ENCODE measurements at places on chromosomes 4 and X. TPM values are rescaled to one million over a fixed set of nuclear protein-coding genes. Genes with fewer than 3 reads are reported as not detected.
A peak's percentile ranks its signal among the peaks of the same experiment; 100 is the strongest.

DNA sequence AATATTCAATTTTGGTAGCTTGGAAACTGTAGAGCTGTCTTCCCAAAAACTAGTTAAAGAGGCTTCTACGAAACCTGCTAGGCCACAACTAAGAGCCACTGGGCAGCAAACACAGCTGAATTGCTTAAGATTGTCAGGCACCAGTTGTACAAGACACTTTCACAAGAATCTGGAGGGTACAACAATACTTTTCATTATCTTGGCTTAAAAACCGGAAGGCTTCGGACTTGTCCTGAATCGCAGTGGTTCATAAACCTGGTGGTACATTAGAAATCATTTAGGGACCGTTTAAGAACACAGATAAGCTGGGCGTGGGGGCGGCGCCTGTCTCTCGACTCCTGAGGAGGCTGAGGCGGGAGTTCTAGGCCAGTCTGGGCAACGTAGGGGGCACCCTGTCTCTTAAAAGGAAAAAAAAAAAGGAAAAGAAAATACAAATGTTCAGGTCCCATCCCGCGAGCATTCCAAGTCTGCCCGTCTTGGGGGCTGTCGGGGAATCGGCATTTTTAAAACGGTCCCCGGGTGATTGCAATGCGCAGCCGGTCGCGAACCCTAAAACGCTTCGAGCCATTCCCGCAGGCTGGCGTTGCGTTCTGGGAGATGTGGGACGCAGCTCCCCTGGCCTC lies 763 bp downstream of the PYURF start:
- peak overlapping the region; percentile 91 for H3K4me3 ChIP-seq
- peak; percentile 63 for DNase-seq
- peak overlapping the region; percentile 98 for H3K27ac ChIP-seq
- peaks cover 17% of the 10 kb centered on the region for H3K4me1 ChIP-seq

DNA sequence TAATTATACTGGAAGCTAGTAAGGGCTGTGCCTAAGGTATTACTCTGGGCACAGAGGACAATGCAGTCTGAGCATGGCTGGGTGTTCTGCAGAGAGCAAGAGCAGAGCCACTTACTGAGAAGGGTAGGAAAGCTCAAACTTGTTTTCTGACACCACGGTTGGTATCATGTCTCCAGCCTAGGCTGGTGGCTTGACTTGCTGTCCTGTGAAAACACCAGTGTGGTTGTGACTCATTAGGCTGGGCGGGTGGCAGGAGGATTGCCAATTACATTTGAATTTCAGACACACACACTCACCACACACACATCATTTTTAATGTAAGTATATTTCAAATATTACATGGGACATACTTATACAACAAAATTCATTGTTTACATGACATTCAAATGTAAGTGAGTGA lies 19.7 kb upstream of the MTM1 start:
- peaks cover 9% of the 10 kb centered on the region for H3K4me1 ChIP-seq
- H3K36me3 ChIP-seq: no peaks in the 10 kb centered on the region
- no peak overlapping the region for H3K4me3 ChIP-seq
- H3K27ac ChIP-seq: no peak overlapping the region
- DNase-seq: no peak

DNA sequence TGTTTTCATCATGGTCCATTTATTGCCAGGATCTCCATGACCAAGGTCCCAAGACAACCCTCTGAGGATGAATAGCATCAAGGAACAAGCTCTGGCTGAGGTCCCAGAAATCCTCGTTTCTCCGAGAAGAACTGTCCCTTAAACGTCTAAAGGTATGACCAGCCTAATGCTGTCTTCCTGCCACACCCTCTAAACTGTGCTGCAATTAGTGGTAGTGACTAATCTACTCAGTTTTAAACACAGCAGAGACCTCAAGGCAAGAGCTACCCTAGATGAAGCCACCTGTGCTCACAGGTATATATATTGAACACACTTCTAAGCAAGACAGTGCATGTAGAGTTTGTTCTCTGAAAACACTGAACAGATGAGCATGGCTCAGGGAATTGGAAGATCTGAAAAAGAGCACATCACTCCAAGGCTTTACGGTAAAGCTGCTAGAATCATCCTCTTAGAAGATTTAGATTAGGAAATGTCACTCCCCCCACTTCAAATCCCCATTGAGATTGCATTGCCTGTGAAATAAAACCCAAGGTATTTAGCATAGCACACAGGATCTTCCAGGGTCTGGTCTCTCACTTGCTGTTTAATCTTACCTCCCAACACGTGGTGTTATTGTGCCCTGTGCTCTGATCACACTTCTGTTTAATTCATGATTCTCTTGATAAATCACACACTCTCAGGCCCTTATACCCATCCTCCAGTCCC lies 173.9 kb upstream of the VCX3A start:
- no peaks in the 10 kb centered on the region for H3K27me3 ChIP-seq
- no peak overlapping the region for H3K4me3 ChIP-seq
- H3K27ac ChIP-seq: no peak overlapping the region
- no peaks in the 10 kb centered on the region for H3K36me3 ChIP-seq
- H3K4me1 ChIP-seq: no peaks in the 10 kb centered on the region

DNA sequence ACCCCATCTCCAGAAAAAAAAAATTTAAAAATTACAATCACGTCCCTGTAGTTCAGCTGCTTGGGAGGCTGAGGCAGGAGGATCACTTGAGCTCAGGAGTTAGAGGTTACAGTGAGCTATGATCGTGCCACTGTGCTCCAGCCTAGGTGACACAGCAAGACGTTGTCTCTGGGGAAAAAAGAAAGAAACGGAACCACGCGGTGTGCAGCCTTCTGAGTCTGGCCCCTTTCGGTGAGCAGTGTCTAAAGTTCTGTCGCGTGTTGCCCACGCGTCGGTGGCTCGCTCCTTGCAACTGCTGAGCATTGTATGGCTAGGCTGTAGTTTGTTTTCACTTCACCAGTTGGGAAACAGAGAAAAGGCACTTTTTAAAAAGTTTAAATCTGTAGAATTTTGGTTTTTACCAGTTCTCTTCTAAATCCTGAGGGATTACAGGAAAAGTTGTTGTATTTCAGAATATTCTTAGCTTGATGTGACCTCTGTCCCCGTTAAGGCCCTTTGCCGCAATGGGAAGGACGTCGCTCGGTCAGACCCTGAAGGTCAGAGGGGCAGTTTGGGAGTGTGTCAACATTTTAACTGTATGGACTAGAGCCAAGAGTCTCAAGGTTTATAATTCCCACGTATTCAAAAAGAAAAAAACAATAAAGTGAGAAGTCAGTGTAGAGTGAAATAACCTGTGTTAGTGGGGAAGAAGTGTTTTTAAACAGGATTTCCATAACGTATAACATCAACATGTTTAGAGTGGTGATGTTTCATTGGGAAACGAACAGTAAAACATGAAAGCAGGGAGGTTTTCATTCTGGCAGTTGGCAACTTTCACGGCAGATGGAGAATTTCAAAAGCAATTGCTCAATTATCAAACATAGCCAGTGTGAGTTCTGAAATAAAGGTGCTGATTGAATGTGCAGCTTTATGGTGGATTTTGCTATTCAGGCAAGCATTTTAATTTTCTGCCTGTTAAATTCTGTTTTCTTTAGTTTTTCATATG lies 45.8 kb upstream of the MSANTD1 start:
- peaks cover 42% of the 10 kb centered on the region for H3K36me3 ChIP-seq
- H3K4me3 ChIP-seq: no peak overlapping the region
- H3K27me3 ChIP-seq: no peaks in the 10 kb centered on the region
- peaks cover 6% of the 10 kb centered on the region for H3K4me1 ChIP-seq
- H3K27ac ChIP-seq: peak overlapping the region; percentile 2
- no peak for DNase-seq

DNA sequence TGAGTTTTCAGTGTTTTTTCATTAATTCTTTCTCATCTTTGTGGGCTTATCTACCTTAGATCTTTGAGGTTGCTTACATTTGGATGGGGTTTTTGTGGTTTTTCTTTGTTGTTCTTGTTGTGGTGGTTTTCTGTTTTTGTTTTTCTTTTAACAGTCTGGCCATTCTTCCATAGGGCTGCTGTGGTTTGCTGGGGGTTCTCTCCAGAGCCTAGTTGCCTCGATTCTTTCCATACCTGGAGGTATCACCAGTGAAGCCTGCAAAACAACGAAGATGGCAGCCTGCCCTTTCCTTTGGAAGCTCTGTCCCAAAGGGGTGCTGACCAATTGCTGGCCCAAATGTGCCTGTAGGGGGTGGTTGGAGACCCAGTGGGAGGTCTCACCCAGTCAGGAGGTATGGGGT lies 168.6 kb upstream of the CLNK start:
- H3K27ac ChIP-seq: no peak overlapping the region
- H3K36me3 ChIP-seq: no peaks in the 10 kb centered on the region
- no peak for DNase-seq
- no peak overlapping the region for H3K4me3 ChIP-seq
- H3K27me3 ChIP-seq: no peaks in the 10 kb centered on the region
- H3K4me1 ChIP-seq: no peaks in the 10 kb centered on the region

DNA sequence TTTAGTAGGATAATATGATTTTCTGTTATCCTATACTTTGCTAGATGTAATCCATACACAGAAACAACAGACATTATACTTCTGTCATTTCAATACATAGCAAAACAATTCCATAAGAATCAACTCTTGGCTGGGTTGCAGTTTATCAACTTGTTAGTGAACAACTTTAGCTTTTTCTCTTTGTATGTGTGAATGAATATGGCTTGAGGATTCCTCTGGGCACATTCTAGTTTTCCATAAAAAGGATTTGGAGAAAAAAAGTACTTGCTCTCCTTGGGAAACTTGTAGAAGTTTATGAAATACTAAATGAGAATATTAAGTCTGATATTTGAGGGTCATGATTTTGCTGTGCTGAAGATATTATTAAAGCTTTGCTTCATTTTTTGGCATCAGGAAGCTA lies 210.7 kb upstream of the GIMD1 start:
- H3K36me3 ChIP-seq: no peaks in the 10 kb centered on the region
- no peak overlapping the region for H3K27ac ChIP-seq
- no peaks in the 10 kb centered on the region for H3K27me3 ChIP-seq
- H3K4me3 ChIP-seq: no peak overlapping the region
- H3K4me1 ChIP-seq: peaks cover 13% of the 10 kb centered on the region

GRCh38 chr4:13108096-13108495 lies 376.0 kb downstream of the RAB28 start:
- H3K4me1 ChIP-seq: no peaks in the 10 kb centered on the region
- DNase-seq: no peak
- no peaks in the 10 kb centered on the region for H3K27me3 ChIP-seq

GRCh38 chr4:22743290-22743689 lies 50.6 kb downstream of the GBA3 start:
- no peaks in the 10 kb centered on the region for H3K36me3 ChIP-seq
- no peaks in the 10 kb centered on the region for H3K27me3 ChIP-seq
- H3K4me1 ChIP-seq: no peaks in the 10 kb centered on the region
- no peak overlapping the region for H3K27ac ChIP-seq
- no peak overlapping the region for H3K4me3 ChIP-seq
- DNase-seq: no peak

- peaks cover 73% of the 10 kb centered on the region for H3K4me1 ChIP-seq
- no peak overlapping the region for H3K4me3 ChIP-seq
- H3K27me3 ChIP-seq: no peaks in the 10 kb centered on the region
- DNase-seq: peak; percentile 83
- H3K36me3 ChIP-seq: peaks cover 27% of the 10 kb centered on the region
- peak overlapping the region; percentile 89 for H3K27ac ChIP-seq
Observed at GRCh38 chr4:176769514-176769913, 23.2 kb downstream of the VEGFC start.

DNA sequence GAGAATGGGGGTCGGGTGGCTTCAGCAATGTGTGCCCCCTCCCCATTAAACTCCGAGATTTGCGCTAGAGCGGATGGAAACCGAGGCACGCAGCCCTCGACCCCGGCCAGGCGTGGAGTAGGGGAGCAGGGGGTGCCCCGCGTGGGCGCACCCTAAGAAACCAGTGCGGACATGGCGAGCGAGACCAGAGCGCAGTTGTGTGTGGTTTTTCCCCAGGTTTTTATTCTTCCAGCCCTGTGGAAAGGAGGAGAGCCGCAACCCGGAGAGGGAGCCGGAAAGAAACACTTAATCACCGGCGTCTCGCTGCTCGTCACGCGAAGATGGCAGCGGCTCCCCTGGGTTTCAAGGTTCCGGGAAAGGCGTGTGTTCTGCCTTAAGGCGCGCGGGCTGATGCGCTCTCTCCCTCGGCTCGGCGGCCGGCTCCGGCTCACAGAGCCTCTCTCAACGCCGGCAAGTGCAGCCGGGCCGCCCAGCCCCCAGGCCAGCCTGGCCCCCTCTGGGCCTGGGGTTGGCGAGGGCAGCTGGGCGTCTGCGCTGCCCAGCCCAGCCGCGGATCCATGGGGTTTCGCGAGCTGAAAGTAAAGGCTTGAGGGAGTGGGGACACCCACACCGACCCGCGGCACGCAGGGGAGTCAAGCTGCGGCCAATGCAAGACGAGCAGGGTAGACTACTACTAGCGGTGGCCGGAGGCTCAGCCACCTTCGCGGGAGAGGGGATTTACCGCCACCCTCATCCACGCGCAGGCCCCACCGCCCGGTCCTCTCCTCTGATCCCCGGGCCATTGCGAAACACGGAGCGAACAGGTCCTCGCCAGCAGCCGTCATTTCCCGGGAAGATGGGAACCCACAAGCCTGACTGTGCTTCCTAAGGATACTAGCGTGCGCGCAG lies 74.0 kb upstream of the BCOR start:
- H3K27me3 ChIP-seq: peaks cover 62% of the 10 kb centered on the region
- H3K27ac ChIP-seq: peak overlapping the region; percentile 82
- no peaks in the 10 kb centered on the region for H3K36me3 ChIP-seq
- peaks cover 29% of the 10 kb centered on the region for H3K4me1 ChIP-seq
- DNase-seq: peak; percentile 95

DNA sequence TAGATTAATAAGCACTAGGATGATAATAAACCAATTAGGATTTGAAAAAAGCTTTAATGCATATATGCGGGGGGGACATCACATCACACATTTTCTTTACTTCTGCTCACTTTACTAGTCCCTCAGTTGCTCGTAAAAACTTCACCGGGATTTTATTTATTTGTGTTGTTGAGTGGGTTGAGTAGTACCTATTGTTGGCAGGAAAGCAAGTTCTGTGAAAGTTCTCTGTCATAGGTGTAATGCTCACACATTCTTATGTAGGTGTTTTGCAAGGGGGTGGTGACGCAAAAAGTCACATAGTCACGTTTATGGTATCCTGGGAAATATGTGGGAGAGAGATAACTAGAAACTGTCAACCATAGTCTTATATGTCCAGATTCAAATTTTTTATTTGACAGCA lies 65.3 kb downstream of the PDLIM5 start:
- peak overlapping the region; percentile 88 for H3K27ac ChIP-seq
- peaks cover 11% of the 10 kb centered on the region for H3K36me3 ChIP-seq
- H3K4me1 ChIP-seq: peaks cover 53% of the 10 kb centered on the region
- no peak overlapping the region for H3K4me3 ChIP-seq
- no peaks in the 10 kb centered on the region for H3K27me3 ChIP-seq
- DNase-seq: no peak

- H3K27me3 ChIP-seq: no peaks in the 10 kb centered on the region
- H3K36me3 ChIP-seq: no peaks in the 10 kb centered on the region
- no peak overlapping the region for H3K4me3 ChIP-seq
- DNase-seq: no peak
- H3K27ac ChIP-seq: no peak overlapping the region
Observed at GRCh38 chr4:80219301-80220025, 22.2 kb downstream of the PRDM8 start.

The GPC3 gene
- not detected for total RNA-seq

The PNMA6A gene
- 1.2 TPM for total RNA-seq

The SULT1B1 gene
- total RNA-seq: not detected

The SSX4B gene
- total RNA-seq: not detected

The GDPD2 gene
- not detected for total RNA-seq

The USP11 gene
- total RNA-seq: 31.8 TPM

The ZNF630 gene
- total RNA-seq: 2.1 TPM
